Skeletal muscle tissue (tissue), 5 donors: ENCODE measurements at places on chromosomes 16 and 17. TPM values are rescaled to one million over a fixed set of nuclear protein-coding genes. Genes with fewer than 3 reads are reported as not detected.

The CEMP1 gene
- not detected for total RNA-seq

The CPSF4L gene
- not detected for total RNA-seq

The NPTX1 gene
- total RNA-seq, result 1.0 TPM

The TP53 gene
- total RNA-seq, result 13.6 TPM

The GRIN2C gene
- total RNA-seq, result 2.1 TPM

The CES1 gene
- 1.0 TPM for total RNA-seq

The CMTM2 gene
- not detected for total RNA-seq

The KRT20 gene
- not detected for total RNA-seq

The CACNG4 gene
- total RNA-seq, result 1.6 TPM

The SYT17 gene
- total RNA-seq, result 2.6 TPM

The CDRT15 gene
- total RNA-seq, result not detected

The HOXB5 gene
- total RNA-seq, result not detected

The AGRP gene
- not detected for total RNA-seq

The SMURF2 gene
- 32.4 TPM for total RNA-seq

The KRT24 gene
- not detected for total RNA-seq

The GDPD3 gene
- total RNA-seq, result 0.52 TPM

The ACE gene
- 7.8 TPM for total RNA-seq

The SLC22A31 gene
- not detected for total RNA-seq

The TERB1 gene
- not detected for total RNA-seq

The CRHR1 gene
- 0.52 TPM for total RNA-seq

The ABCC11 gene
- total RNA-seq, result not detected

The GAS7 gene
- 58.5 TPM for total RNA-seq

The NT5M gene
- 4.2 TPM for total RNA-seq

The SPECC1 gene
- total RNA-seq, result 13.6 TPM

The CEP112 gene
- 16.2 TPM for total RNA-seq

The SDR42E1 gene
- total RNA-seq, result 0.52 TPM

The NECAB2 gene
- total RNA-seq, result not detected

The RDM1 gene
- not detected for total RNA-seq

The CIBAR2 gene
- total RNA-seq, result not detected

The KLHL10 gene
- not detected for total RNA-seq

The C1QTNF8 gene
- not detected for total RNA-seq

The LGALS9B gene
- total RNA-seq, result not detected

The MYH13 gene
- 0.52 TPM for total RNA-seq

The WDR59 gene
- total RNA-seq, result 16.7 TPM

The UBB gene
- 2,617 TPM for total RNA-seq

The CTF1 gene
- 0.52 TPM for total RNA-seq

The CES4A gene
- total RNA-seq, result 1.0 TPM

The ZG16B gene
- total RNA-seq, result 0.52 TPM

The KREMEN2 gene
- 1.6 TPM for total RNA-seq

The HSPB9 gene
- not detected for total RNA-seq

The KRT27 gene
- total RNA-seq, result not detected

The TNFAIP1 gene
- 18.8 TPM for total RNA-seq

The XAF1 gene
- total RNA-seq, result 7.3 TPM

The CIITA gene
- 1.0 TPM for total RNA-seq

The TMEM186 gene
- 6.8 TPM for total RNA-seq

The KRTAP1-5 gene
- not detected for total RNA-seq

The SHCBP1 gene
- 8.9 TPM for total RNA-seq

The NUDT16L1 gene
- 28.2 TPM for total RNA-seq

The TP53TG3B gene
- total RNA-seq, result not detected

The ZPBP2 gene
- total RNA-seq, result not detected

The ENPP7 gene
- not detected for total RNA-seq
